ENCODE measurements at places on chromosomes 11 and 22.
A peak's percentile ranks its signal among the peaks of the same experiment; 100 is the strongest.

- DNase-seq: no peak
Observed at GRCh38 chr11:32820497-32820896, 9.2 kb upstream of the PRRG4 start.

DNA sequence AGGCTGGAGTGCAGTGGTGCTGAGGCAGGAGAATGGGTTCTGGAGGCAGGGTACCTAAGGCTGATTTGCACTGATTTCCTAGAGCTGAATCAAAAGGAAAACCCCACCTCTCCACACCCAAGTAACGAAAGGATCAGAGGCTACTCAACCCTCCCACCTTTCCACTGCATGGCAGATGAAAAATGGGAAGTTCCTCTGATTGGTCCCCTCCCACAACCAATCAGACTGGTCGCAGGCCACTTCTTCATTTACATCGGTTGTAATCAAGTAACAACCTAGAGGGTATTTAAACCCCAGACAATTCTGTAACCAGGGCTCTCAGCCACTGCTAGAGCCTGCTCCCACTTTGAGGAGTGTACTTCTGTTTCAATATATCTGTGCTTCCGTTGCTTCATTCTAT, 18.6 kb upstream of the PARVB start:
- no peak for DNase-seq

DNA sequence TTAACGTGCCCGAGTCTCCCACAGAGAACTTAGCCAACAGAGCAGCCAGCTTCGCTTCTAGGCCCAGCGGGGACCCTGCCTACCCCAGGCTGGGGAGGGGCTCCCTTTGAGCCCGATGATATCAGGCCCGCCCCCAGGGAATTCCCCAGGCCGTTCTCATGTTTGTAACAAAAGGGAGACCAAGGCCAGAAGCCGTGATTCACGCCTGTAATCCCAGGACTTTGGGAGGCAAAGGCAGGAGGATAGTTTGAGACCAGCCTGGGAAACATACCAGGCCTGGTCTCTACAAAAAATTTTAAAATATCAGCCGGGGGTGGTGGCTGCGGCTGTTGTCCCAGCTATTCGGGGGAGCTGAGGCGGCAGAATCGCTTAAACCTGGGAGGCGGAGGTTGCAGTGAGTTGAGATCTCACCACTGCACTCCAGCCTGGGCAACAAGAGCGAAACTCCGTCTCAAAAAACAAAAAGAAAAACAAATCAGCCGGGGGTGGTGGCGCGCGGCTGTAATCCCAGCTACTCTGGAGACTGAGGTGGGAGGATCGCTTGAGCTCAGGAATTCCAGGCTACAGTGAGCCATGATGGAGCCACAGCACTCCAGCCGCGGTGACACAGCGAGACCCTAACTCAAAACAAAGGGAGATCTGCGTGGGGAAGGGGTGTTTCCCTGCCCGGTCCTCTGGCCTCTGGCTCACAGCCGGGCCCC, 1.7 kb downstream of the DRD4 start:
- DNase-seq: no peak

DNA sequence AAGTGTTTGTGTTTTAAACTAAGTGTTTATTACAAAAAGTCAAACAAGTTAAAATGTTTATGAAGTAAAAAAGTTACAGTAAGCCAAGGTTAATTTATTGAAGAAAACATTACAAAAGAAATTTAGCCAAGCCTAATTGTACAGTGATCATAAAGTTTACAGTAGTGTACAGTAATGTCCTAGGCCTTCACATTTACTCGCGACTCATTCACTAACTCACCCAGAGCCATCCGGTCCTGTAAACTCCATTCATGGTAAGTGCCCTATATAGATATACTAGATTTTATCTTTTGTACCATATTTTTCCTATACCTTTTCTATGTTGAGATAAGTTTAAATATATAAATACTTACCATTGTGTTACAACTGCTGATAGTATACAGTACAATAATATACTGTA, 481.8 kb upstream of the TENM4 start:
- DNase-seq: no peak

- DNase-seq: no peak
Observed at GRCh38 chr11:117919341-117919740, 9.9 kb downstream of the TMPRSS13 start.

- no peak for DNase-seq
Observed at GRCh38 chr11:125271483-125272091, 107.0 kb downstream of the PKNOX2 start.

DNA sequence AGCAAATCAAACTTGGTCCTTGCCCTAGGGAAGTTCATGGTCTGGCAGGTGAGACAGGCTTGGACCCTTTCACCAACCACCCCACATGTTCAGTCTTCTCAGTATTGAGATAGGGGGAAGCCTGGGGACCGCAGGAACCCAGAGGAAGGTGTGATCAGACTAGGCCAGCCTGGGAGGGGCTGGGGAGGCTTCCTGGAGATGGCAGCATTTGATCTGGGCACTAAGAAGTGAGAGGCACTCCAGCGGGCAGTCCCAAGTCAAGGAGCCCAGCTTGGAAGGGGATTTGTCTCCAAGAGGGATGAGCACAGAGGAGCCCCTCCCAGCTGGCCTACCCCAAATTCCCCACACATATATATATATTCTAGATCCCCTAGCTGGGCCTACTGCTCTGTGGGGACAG, 5.4 kb downstream of the LRRC32 start:
- no peak for DNase-seq

GRCh38 chr22:42444077-42444904, 12.1 kb upstream of the NFAM1 start:
- DNase-seq: peak; percentile 66

DNA sequence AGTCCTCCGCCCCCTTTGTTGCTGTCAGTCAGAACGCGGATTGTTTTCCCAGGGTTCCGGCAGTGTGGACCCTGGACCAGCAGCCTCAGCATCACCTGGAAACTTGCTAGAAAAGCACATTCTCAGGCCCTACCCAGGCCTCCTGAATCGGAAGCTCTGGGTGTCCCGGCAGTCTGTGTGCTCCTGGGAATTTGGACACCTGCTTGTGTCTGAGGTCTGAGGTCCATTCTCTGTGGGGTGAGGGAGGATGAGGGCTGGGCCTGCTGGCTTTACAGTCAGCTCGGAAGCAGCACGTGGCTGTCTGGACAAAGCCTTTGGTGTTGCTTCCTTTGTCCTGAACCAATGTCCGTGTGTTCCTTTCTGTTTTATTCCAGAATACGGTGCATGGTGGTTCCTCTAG, 299.7 kb downstream of the TBC1D22A start:
- DNase-seq: no peak

- no peak for DNase-seq
Observed at GRCh38 chr22:49856343-49856742, 2.7 kb downstream of the ZBED4 start.

DNA sequence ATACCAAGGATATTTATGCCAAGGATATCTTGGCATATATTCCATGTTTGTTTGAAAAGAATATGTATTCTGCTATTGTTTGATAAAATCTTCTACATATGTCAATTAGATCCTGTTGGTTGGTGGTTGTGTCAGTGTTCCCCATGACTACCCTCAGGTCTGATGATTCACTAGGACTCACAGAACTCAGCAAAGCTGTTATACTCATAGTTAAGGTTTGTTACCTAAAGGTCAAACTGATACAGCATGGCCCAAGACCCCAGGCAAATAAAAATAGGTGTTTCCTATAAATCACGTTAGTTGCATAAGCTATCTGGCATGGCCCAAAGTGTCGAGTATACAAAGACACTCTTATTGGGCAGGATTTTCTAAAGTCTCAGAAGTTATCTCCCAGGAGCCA, 30.2 kb upstream of the B3GNT6 start:
- DNase-seq: no peak

GRCh38 chr11:117157507-117157906, 13.4 kb downstream of the PAFAH1B2 start:
- no peak for DNase-seq

- no peak for DNase-seq
Observed at GRCh38 chr11:46755962-46756361, 36.9 kb downstream of the F2 start.

DNA sequence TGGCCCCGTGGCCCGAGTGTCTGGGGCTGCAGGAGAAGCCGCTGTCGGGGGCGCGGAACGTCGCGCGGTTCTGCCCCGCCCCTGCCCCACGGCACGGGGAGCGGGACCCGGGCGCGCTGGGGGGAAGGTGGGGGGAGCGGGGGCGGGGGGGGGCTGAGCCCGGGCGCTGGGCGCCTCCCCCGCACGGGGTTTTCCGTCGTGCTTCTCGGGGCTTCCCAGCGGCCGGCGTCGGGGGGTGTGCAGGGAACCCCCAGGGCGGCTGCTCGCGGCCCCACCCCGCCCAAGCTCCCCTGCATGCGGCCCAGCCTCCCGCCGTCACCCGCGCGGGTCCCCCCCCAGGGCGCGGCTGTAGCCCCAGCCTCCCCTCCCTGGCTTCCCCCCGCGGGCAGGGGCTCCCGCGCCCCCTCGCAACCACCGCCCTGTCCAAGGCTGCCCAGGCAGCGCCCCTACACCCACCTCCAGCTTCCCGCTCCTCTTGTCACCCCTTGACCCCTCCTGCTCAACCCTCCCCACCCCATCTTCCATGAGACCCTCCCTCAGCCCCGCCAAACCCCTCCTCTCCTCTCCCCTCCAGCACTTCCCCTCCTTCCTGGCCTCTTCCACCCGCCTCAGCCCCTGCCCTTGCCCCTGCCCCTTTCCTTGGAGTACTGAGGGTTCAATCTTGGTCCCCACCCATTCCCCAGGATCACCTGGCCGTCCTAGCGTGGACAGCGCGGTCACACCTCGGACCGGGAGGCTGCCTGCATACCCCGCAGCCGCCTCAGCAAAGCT, 1.7 kb downstream of the IL17REL start:
- peak; percentile 66 for DNase-seq

DNA sequence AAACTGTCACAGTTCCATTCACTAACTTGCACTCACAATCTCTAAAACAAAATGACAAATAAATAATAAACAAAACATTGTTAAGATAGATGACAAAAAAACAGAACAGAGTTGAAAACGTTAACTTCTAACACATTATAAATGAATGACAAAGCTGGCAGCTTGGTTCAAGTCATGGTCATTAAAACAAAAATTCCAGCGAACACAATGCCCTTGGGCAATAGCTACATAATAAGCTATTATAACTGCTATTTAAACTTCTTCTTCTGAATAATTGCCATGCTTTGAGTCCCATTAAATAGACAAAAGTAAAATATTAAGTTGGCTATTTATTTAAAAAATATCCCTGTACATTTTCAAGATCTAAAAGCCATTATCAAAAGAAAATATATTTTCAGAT, 54.7 kb downstream of the PICALM start:
- no peak for DNase-seq

GRCh38 chr11:69698362-69698761, 5.5 kb downstream of the FGF19 start:
- no peak for DNase-seq

- no peak for DNase-seq
Observed at GRCh38 chr11:46896719-46897406, 21.5 kb downstream of the LRP4 start.

DNA sequence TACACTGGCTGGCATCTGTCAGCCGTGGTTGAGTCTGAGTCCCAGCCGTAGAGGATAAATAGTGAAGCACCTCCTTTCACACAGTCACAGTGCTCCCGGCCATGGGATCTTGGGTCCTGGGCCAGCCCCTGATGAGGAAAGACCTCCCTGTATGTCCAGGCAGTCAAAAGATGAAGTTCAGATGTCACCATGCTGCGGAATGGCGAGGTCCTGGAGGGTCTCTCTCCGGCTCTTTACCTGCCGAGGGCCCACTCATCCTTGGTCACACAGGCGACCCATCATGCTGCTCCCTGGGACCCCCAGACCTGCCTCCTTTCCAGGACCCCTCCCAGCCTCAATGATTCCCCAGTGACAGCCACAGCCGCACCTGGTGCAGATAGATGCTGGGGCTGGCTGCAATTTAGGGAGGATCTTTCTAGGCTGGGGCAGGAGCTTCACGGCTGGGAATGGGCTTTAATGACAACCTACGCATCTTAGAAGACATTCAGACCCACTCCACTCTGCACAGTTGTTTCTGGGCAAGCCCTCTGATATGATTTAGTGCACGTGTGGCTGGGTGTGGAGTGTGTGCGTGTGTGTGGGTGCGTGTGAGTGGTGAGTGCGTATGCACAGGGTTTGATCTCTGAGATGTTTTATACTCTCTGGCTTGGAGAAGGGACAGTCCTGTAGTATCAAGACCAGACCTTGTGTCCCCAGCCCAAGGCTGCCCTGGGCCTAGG, 79.7 kb downstream of the FBLN1 start:
- no peak for DNase-seq

- no peak for DNase-seq
Observed at GRCh38 chr22:36816636-36817524, at the start of gene PVALB. Gene PVALB, minus strand, starts transcription at chr22:36817035. Its CDS starts 30 bp downstream, at chr22:36817005.

- DNase-seq: no peak
Observed at GRCh38 chr11:133937015-133937414, 19.8 kb downstream of the IGSF9B start.

DNA sequence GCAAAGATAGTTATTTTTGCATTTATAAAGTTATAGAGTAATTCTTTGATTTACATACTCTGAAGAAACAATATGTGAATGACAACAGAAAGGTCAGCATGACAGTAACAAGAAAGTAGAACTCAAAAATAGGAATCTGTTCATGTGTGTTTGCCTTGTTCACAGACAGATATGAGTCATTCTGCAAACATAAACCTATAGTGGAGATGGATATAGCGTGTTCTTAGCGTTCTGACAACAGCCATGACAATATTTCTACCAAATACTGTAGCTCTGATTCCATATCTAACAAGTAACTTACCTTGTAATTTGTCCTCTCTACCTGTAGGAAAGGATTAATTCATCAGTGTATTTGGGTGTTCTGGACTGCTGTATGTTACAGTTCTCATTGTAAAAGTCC, 208.5 kb upstream of the MTMR2 start:
- DNase-seq: no peak

GRCh38 chr22:41092023-41092817, at the start of gene EP300:
Gene EP300, plus strand, starts transcription at chr22:41092592. Its CDS starts 413 bp downstream, at chr22:41093005.
- DNase-seq: peak; percentile 87

DNA sequence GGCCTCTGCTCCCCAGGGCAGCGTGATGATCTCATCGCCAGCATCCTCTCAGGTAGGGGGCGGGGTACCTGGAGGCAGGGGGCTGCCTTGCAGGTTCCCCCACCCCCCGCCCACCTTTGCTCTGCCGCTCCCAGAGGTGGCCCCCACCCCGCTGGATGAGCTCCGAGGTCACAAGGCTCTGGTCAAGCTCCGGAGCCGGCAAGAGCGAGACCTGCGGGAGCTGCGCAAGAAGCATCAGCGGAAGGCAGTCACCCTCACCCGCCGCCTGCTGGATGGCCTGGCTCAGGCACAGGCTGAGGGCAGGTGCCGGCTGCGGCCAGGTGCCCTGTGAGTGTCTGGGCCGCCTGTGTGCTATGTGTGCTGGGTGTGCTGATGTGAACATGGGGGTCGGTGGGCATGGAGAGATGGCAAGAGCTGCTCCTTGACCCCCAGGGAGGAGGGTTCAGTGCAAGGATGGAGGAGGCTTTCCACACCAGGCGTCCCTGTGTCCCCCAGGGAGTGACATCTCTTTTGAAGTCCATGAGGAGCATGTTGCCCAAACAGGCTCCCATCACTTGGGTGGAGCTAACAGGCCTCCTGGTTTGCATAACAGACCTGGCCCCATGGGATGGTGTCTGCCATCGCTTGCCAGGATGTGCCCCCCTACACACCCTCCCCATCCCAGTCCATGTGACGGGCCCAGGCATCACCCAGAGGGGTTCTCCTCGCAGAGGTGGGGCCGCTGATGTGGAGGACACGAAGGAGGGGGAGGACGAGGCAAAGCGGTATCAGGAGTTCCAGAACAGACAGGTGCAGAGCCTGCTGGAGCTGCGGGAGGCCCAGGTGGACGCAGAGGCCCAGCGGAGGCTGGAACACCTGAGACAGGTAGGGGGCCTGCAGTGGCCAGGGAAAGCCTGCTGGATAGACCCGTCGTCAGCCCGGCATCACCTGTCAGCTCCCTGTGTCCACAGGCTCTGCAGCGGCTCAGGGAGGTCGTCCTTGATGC, 14.1 kb downstream of the PLCB3 start:
- DNase-seq: no peak

- no peak for DNase-seq
Observed at GRCh38 chr22:28867191-28867590, 16.2 kb upstream of the ZNRF3 start.
